Stimulated activated CD4-positive, alpha-beta T cell treated with anti-CD3 and anti-CD28 coated beads, Interleukin-1b, Interleukin-23, amount 100 ng/mL, for 24 hours (primary cell): ENCODE measurements at places on chromosomes 3 and 15.

DNA sequence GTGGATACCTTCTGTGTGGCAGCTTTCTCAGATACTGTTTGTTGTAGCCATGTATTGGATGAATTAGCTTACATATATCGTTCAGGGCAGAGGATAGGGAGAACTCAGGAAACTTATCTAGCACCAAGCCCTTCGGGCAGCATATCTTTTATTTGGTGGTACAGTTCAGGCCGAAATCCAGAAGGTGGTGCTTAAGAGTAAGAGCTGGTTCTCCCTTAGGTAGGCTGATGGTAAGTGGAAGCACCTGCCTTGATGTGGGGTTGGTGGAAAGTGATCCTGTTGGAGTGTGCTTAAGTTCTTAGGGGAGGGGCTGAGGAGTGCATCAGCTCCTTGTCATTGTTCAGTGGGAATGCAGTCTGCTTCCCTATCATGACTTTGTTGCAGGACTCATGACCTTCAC, 187.5 kb downstream of the DOCK3 start:
- DNase-seq: no peak

DNA sequence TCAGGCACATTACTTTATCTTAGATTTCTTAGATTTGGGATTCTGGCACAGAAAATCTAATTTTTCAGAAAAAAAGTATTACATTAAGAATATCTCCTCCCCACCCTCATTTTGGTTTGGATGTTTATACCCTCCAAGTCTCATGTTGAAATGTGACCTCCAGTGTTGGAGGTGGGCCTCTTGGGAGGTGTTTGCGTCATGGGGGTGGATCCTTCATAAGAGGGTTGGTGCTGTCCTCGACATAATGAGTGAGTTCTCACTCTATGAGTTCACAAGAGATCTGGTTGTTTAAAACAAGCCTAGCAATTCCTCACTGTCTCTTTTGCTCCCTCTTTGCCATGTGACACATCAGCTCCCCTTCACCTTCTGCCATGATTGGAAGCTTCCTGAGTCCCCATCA, 45.6 kb upstream of the WWTR1 start:
- DNase-seq: no peak

- DNase-seq: no peak
Observed at GRCh38 chr15:58724466-58724865, 25.0 kb downstream of the ADAM10 start.

DNA sequence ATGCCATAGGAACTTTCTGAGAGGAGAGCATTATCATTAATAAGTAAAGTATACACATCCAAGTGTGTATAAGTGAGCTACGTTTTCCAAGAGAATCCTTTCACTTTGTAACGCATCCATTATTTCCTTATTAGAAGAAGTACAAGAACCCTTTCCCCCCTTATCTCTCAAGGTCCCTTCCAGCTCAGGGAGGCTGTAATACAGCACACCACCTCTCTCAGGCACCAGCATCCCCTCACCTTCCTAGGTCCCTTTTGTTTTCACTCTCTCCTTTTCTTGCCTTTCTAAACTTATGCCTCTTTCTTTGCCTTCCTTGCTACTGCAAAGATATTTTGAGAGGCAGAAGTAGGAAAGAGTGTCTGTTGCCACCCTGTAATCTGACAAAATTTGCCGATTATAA, 446.0 kb downstream of the GRM7 start:
- DNase-seq: no peak

GRCh38 chr3:47344971-47345370, 35.9 kb upstream of the PTPN23 start:
- DNase-seq: no peak

DNA sequence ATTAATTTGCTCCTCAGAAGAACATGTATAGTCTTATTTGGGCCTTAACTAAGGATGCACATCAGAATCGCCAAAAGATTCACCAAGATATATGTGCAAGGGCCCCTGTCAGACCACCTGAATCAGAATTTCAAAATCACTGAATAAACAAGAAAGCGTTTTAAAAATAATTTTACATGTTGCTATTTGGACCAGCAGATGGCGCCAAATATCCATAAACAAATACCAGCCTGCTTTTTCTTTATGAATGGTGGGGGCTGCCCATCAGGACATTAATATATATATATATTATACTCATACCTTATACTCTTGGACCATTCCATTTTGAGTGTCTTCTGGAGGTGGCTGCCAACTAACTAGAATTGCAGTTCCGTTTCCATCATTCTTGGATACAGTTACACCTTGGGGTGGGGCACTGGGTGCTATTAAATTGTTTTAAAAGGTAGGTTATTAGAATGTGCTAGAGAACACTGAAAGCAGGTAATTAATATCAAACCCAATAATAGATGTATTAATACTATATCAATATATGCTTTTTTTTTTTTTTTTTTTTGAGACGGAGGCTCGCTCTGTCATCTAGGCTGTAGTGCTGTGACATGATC, 1108.3 kb downstream of the ROBO1 start:
- no peak for DNase-seq

GRCh38 chr15:55532944-55533343, 24.9 kb upstream of the DNAAF4 start:
- no peak for DNase-seq

DNA sequence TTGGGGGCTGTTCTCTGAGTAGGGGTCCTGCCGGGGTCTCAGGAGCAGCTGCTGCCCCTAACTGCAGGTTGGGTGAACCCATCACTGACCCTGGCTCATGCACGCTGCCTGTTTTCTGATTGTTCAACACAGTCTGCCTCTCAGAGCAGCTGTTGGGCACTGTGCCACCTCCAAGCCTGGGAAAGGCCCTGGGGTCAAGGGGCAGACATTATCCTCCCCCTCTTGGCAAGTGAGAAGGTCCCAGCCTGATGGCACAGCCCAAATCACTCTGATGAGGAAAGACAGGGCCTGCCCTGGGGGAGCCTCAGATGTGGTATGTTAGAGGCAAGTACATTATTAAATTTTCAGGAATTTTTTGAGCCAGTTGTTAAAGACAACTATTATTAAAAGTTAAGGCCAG, 14.1 kb upstream of the GNAT1 start:
- DNase-seq: no peak

DNA sequence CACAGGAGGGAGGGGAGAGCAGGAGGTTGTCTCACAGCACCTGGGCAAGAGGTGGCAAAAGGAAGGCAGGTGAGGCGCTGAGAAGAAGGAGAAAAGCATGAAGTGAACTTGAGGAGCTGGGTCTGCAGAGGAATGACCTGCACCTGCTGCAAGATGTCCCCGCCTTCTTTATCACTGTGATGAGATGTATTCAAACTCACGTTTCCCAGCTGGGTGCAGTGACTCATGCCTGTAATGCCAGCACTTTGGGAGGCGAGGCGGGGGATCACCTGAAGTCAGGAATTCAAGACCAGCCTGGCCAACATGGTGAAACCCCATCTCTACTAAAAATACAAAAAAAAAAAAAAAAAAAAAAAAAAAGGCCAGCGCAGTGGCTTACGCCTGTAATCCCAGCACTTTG, 22.2 kb upstream of the ZNF710 start:
- DNase-seq: no peak

- DNase-seq: no peak
Observed at GRCh38 chr15:45133561-45133920, 3.7 kb downstream of the DUOX1 start.

DNA sequence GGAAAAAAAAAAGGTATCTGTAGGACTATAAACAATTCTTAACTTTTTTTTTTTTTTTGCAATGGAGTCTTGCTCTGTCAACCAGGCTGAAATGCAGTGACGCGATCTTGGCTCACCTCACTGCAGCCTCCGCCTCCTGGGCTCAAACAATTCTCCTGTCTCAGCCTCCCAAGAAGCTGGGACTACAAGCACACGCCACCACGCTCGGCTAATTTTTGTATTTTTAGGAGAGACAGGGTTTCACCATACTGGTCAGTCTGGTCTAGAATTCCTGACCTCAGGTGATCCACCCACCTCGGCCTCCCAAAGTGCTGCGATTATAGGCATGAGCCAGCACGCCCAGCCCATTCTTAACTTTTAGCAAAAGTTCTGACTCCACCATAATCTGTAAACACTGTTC, 50.5 kb downstream of the TRPM7 start:
- DNase-seq: no peak

DNA sequence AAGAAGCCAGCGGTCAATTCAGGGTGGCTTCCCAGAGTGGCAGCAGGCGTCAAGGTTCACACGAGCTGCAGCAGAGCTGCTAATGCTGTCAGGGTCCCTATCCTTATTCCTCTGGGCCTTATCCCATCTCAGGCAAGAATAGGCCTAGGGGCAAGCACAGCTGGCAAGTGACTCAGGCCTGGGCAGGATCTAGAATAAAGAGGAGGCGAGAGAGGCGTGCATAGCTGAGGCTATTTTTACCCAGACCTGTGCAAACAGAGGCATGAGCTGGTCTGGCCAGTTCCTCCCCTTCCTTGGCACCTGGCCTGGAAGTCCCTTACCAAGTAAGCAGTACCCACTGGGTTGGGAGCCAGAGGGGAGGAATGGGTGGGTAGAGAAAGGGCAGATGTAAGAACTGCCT, 12.2 kb upstream of the VIPR1 start:
- DNase-seq: no peak

DNA sequence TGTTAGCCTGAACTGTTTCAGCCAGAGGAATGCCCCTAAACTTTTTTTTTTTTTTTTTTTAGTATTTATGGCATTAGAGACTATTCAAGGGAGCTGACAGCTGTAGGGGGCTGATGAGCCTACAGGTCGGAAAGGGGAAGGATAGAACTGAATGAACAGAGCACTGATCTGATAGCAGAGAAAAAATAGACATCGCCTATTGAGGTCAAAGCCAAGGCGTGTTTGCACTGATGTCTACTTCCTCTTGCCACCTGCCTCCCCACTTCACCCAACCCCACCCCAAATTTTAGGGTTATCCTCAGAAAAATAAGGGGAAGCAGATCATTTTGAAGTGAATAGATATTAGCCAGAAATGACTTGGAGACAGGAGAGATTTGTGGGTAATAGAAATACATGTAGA, 3.0 kb upstream of the ZMAT3 start:
- DNase-seq: no peak

GRCh38 chr15:40986820-40987219, 33.5 kb downstream of the CHAC1 start:
- no peak for DNase-seq

GRCh38 chr3:129031476-129032215, 28.9 kb upstream of the GP9 start:
- DNase-seq: no peak

DNA sequence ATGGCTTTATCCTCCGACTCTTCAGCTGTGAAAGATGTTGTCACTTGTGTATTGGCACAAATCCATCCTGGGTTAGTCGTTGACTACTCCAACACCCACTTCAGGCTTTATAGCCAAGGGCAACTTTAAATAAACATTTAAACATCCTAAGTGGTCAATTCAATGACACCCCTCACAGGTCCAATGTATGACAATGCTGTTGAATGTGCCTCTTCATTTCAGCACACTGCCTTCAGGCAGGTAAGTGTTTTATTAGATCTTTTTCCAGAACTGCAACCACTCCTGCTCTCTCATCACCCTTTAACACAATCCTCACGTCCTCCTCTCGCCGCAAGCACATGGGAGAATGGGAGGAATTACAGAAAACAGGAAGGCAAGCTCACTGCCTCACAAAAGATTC, 30.3 kb downstream of the IL12A start:
- DNase-seq: no peak
